Coronary artery (tissue), 2 donors: ENCODE measurements at places on chromosomes 1 and 21.

GRCh38 chr1:32868085-32868484 lies 2.6 kb downstream of the FNDC5 start:
- DNase-seq = no peak

GRCh38 chr1:36349839-36350238 lies 26.4 kb upstream of the EVA1B start:
- DNase-seq = no peak

- no peak for DNase-seq
These were observed 96.9 kb upstream of the AKT3 start for GRCh38 chr1:243946946-243947345.

- no peak for DNase-seq
These were observed 742.0 kb downstream of the NCAM2 start for GRCh38 chr21:21740207-21740606.

GRCh38 chr1:1021010-1021919 lies 1.3 kb downstream of the AGRN start:
- no peak for DNase-seq

DNA sequence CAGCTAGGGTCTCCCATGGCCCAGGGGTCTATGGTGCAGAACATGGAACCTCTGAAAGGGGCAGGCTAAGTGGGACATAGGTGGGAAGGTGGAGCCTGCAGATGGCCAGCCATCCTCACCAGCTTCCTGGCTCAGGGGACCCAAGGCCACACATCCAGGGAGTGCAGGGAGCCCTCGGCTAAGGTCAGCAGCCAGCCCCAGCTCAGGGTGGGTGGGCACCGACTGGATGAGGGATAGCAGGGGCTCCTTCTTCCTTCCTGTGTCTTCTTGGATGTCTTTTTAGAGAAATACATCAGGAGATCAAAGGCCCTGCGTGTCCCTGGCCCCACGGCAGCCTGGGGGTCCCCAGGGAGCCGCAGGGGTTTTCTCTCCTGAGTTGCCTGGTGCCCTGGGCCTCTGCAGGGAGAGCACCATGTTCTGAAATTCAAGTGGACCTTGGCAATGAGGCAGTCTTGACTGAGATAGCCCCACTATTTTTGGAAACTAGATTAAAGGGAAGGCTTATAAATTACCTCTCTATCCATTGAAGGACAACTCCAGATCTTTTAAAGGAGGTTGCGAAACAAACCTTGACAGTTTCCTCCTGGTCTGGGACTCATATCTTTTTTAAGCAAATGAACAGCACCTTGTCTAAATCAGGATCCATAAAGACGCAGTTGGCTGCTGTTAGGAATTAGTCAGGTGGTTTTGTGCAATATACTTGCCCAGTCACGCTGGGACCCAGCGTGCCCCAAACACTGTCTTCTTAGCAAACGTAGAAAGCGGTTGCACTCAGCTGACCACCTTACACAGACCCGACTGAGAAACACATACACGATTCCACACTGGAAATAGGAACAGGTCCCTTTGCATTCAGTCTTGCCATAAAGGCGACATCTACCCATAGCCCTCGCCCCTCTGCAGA lies 242.3 kb downstream of the TOMM20 start:
- DNase-seq = no peak

DNA sequence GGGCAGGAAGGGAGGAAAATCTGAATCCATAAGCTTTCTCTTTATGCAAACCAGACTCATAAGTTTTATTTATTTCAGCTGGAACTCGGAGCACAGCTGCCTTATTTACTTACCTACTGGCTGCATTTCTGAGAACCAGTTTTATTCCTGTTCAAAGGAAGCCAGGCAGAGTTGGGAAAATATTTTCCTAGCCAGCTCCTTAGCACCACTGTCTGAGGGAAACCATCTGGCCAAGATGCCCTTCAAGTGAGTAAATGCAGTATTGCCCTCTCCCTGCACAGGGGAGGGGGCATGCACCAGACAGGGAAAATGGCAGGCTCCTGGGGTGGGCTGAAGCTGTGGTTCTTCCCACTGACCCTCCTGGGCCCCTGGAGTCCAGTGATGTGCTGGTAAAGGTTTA lies 28.9 kb upstream of the FMOD start:
- no peak for DNase-seq

DNA sequence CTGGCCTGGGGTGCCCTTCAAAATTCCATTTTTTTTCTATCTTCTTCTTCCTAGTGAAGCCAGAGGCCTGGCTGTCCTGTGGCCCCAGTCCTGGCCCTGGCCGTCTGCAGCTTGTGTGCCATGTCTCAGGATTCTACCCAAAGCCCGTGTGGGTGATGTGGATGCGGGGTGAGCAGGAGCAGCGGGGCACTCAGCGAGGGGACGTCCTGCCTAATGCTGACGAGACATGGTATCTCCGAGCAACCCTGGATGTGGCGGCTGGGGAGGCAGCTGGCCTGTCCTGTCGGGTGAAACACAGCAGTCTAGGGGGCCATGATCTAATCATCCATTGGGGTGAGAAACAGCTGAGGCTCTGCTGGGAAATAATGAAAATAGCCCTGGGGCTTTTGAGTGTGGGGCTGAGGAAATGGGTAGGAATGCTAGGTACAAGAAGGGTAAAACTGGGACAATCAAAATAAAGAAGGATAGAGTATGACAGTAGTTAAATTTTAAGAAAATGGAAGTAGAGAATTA lies 2.1 kb downstream of the CD1E start:
- no peak for DNase-seq

GRCh38 chr1:92792340-92792782 lies 7.5 kb upstream of the EVI5 start:
- DNase-seq = no peak

DNA sequence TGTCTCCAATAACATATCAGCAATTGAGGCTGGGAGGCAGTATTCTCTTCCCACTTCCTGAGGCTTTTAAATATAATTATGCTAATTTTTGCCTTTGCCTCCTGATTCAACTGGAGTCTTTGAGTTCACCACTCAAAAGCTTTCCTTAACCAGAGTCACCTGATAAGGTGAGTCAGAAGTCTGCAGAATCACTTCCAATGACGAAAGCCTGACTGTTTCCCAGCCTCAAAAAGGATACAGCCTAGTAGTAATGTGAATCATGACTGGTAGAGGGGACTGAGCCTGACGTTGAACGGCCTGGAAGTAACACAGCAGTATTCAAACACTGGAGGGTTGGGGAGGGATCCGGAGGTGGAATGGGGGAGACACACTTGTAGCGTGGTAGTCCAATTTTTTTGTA lies 10.4 kb upstream of the MRPL9 start:
- no peak for DNase-seq

DNA sequence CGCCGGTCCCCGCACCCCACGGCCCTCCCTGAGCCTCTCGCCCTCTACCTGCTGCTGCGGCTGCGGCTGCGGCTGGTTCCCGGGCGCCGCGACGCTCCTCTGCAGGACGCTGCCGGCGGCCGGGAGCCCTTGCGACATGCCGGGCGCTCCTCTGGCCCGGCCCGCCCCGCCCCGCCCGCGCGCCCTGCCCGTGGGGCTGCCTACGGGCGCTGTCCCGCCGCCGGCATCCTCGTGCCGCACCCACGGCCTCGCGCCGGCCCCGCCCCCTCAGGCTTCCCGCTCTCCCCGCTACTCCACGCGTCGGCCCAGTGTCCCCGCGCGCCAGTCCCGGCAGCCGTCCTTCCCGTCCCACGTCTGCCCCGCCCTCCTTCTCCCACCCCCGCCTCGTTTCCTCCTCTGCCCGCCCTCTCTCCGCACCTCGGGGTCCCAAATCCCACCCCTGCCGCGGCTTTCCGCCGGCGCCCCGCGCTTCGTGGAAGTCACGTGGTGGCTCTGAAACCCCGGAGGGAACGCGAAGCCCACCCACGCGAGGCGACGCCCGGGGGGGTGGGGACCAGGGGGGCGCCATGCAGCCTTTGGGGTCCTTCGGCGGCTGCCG lies at the start of gene BATF3:
TSS of gene BATF3 (minus strand) at position 216 of the 598 bp plus-strand sequence. CDS start at position 138, 78 bp downstream.
- peak; percentile 80 for DNase-seq

DNA sequence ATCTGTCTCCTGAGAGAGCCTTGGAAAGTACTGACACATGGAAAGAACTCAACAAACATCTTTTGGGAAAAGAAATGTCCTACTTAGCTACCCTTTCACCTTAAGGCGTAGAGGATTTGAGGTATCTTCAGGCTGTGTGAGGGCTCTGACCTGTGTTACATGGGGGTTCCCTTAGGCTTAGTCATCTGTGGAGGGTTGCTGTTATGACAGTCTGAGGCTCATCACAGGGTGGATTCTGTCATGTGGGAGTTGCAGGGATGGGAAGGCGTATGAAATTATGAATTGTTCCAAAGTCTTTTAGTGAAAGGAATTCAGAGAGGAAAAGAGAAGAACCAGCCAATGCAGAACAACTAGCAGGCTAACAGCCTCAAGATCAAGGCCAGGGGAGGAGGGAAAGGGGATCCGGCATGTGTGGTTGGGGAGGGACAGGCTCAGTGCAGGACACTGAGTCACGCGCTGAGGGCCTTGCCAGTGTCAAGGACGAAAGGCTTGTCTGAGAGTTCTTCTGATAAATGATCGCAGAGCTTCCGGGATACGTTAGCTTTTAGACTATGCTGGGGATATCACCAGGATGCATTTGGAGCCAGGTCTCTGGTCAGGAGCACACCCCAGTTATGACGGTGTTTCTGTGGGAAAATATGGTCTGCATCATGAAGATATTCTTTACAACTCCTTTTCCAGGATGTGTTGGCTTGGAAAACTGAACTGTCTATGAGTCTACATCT lies 24.6 kb upstream of the PLA2G2C start:
- DNase-seq = no peak

- no peak for DNase-seq
These were observed 127.5 kb upstream of the SOD1 start for GRCh38 chr21:31531967-31532366.

GRCh38 chr1:167197692-167198091 lies 23.0 kb upstream of the POU2F1 start:
- DNase-seq = no peak

DNA sequence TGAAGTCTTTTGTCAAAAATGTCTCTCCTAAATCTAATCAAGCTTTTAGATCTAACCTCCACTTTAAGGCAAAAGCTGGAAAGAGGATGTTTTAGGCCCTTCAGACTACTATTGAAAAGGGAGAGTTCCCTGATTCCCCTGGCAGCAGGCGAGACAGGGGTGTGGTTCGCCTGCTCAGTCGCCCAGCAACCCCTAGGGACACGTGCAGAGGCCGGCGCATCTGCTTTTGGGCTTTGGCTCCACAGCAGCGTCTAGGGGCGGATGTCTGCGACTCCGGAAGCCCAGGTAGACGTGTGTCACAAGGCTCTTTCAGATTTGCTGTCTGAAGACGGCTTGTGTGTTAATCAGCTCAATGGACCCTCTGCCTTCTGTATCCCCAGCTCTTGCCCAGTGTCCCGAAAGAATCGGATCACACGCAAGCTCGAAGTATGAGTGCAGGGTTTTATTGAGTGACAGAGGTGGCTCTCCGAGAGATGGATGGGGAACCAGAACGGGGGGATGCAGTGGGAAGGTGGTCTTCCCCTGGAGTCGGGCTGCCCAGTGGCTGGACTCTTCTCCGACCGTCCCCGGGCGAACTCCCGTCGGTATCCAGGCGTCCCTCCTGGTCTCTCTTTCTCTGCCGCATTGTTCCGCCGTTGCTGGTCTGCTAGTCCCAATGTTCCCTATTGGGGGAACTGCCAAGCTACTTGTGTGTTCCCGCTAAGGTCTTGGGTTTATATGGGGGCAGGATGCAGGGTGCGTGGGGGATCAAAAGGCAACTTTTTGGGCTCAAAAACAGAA lies 45.5 kb downstream of the OLFML2B start:
- no peak for DNase-seq

DNA sequence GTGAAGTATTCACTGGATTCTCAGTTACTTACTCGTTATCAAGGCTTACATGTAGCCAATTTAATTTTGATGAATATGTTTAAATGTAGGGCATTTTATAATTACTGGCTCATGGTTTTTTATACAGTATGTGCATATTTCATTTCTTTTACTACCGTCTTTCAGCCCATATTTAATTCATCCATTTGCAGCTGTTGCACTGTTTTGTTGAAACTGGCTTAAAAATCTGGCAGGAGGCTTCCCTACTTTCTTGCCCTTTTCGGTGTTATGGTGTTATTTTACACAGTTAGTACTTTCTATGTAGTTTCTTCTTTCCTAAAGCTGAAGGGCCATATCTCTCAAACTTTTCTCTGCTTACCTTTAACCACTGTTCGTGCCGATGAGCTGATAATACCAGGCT lies 54.2 kb downstream of the ITSN1 start:
- DNase-seq = no peak

DNA sequence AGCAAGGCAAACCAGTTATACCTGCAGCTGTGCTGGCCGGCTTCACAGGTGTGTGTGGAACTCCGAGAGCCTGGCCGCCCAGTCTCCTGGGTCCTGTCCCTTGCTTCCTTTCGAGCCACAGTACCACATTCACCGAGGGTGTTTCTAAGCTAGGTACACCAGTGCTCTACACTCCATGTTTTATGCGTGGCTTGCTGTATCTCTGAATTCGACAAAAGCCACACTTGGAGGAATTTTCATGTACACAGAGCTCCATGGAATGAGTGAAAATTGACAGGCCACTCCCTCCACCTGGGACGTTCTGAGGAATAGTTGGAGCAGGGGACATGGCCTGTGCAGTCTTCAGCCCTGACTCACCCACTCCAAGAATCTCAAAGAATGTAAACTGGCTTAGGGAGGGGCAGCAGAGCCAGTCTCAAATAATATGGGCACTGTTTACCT lies 14.0 kb downstream of the ETS2 start:
- DNase-seq = peak; percentile 65

DNA sequence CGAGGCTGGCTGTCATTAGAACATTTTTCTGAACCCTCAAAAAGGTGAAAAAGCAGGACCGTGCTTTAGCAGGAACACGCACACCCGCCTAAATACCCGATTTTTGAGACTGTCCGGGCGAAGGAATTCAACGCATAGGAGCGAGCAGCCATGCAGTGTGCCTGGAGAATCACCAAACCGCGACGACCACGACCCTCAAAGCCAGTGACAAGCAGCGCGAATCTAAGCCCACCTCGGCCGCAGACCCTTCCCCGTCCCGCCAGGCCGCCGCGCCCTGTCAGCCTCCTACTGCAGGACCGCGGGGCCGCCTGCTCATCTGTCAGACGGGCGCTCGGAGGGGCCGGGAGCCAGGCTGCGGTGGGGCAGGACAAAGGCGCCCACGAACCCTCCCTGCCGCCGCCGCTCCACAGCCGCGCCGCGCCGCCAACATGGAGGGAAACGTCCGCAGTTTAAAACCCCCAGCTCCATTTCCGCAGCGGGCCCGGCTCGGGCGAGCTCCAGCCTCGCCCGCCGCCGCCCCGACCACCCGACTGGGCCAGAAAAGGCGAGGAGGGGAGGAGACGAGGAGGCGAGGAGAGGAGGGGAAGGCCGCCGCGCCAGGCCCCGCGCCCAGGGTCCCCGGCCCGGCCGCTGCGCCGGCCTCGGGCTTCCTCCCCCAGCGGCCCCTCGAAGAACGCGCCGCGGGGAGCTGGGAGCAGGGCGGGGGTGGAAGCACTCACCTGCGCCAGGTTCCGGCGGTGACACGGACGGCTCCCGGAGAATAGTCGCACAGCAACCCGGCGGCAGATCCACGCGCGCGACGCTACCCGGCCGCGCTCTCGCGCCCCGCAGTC lies at the start of gene LBR:
TSS of gene LBR (minus strand) at position 804 of the 833 bp plus-strand sequence. CDS start 3,963 bp downstream, outside the sequence.
- no peak for DNase-seq

GRCh38 chr1:57423135-57423655 lies 665 bp downstream of the DAB1 start:
- no peak for DNase-seq

GRCh38 chr1:156641761-156642264 lies at the start of gene BCAN:
TSS of gene BCAN (plus strand) at chr1:156642117. CDS start at chr1:156646055, 3,938 bp downstream.
- no peak for DNase-seq
